ENCODE measurements at places on chromosomes 3 and 15.

- DNase-seq = no peak
These were observed 372.6 kb downstream of the VPS13C start for GRCh38 chr15:61687651-61688050.

GRCh38 chr3:107264888-107265287 lies 112.4 kb upstream of the CCDC54 start:
- no peak for DNase-seq

- no peak for DNase-seq
These were observed 60.8 kb downstream of the ADCY5 start for GRCh38 chr3:123388042-123388441.

DNA sequence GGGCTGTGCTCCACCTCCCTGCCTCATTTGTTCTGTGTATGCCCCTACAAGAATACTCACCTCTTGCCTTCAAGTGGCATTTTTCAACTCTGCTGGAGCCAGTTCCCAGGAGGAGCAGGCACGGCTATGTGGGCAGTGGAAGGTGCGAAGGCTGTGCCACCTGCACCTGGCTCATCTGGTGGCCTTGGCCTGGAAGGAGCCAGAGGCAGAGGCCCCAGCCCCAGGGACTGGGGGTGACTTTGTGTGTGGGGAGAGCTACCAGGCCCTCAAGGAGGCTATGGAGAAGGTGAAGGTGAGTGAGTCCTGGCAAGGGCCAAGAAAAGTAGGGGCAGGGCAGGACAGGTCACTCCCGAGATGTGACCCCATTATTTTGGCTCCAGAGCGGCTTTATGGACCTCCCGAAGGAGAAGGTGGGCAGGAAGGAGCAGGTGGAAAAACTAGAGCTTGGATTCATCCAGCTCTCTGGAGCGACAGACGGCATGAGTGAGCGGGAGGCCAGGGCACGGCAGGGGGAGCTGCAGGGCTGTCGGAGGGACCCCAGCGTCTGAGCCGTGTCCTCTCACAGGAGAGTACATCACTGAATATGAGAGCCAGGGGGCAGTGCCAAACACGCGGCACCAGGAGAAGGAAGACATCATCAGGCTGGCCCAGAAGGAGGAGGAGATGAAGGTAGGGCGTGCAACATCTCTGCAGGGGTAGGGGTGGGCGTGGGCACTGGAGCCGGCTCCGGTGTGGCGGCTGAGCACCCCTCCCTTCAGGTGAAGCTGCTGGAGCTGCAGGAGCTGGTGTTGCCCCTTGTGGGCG lies 57.3 kb upstream of the UBE2Q2 start:
- no peak for DNase-seq

GRCh38 chr3:114057011-114057347 lies 442 bp downstream of the QTRT2 start:
- no peak for DNase-seq

- no peak for DNase-seq
These were observed 194.7 kb downstream of the DTWD1 start for GRCh38 chr15:49815526-49815925.

GRCh38 chr15:48695088-48695826 lies 49.7 kb upstream of the FBN1 start:
- DNase-seq = peak; percentile 78

DNA sequence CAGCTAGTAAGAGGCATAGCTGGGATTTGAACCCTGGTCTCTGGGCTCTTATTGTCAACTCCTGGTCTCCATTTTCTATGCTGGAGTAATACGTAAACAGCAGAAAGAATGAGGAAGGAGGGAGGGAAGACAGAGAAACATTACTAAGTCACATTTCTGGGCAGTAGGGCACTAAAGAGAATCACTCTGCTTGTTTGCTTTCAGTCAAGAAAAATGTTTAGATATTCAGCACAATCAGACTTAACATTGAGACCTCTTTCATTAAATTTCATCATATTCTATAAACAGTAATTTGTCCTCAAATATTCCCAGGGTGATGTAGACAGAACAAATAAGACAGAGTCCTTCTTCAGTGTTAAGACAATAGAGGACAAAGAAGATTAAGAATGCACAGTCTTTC lies 67.7 kb upstream of the BNC1 start:
- DNase-seq = no peak

Measured in retinal pigment epithelial cell (primary cell).